ENCODE measurements at places on chromosomes 5 and 9.

- DNase-seq = no peak
Observed at GRCh38 chr5:136979131-136979530, 520.0 kb downstream of the SPOCK1 start.

DNA sequence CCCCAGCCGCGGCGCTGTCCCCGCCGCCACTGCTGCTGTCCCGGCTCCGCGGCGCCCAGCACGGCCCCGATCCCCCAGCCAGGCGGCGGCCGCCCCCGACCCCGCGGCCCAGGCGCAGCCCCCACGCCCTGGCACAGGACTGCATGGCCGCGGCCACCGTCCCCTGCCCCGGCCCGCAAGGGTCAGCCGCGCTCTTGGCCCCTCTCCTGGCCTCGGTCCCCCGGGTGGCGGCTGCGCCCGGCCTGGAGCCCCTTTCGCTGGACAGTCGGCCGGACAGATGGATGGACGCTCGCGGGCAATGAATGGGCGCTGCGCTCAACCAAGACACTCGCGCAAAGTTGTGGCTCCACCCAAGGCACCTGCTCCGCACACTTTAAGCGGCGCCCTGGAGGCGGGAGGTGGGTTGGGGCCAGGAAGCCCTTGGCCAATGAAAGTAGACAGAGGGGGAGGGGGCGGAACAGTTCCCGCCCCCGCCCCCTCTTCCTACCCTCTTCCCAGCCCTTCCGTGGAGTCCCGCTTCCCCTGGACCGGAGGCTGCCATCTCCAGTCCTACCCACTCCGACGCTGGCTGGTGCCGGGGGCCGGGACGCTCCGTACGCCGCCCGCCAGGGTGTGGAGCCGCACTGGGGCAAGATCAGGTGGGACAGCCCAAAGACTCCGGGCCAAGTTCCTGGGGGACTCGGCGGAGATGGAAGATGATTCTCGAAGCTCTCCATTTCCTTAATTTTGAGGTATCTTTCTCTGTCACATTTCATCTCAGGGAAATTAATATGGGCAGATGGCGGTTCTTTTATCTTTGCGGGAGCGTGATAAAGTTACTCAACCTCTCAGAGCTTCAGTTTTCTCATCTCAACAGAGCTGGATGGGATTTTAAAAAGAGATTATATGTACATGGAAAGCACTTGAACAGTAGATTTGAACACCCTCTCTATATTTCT is at the start of gene GLDC:
TSS of gene GLDC (minus strand) at position 375 of the 938 bp plus-strand sequence. CDS start at position 145, 230 bp downstream.
- peak; percentile 83 for DNase-seq

DNA sequence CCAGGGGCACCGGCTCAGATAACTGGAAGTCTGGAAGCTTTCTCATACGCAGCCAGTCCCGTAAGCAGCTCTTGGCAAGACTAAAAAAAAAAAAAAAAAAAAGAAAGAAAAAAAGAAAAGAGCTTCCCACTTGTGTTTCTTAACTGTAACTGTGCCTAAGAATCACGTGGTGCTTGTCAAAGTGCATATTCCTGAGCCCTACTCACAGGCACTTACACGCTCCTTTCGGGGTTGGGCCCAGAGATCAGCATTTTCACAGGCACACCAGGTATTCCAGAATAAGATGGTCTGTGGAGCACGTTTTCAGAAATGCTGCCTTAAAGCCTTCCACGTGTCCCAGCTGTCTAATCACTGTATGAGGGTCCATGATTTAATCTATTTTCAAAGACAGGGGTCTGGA is 22.6 kb upstream of the SH3GL2 start:
- DNase-seq = no peak

- DNase-seq = peak; percentile 38
Observed at GRCh38 chr5:72410688-72411295, 90.6 kb downstream of the PTCD2 start.

DNA sequence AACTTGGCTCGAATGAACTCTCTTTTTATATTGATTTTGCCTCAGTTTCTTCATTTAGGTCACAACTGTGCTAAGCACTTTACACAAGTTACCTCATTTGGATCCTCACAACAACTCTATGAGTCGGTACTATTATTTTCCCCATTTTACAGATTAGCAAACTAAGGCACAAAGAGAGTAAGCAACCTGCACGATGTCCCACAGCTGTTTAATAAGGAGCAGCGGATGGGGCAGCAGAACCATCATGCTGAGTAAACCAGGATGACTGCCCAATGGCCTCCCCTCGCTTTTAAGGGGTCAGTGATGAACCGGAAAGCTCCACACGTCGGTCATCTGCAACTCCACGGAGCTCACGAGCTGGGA is 607 bp downstream of the PRELID2 start:
- DNase-seq = no peak

DNA sequence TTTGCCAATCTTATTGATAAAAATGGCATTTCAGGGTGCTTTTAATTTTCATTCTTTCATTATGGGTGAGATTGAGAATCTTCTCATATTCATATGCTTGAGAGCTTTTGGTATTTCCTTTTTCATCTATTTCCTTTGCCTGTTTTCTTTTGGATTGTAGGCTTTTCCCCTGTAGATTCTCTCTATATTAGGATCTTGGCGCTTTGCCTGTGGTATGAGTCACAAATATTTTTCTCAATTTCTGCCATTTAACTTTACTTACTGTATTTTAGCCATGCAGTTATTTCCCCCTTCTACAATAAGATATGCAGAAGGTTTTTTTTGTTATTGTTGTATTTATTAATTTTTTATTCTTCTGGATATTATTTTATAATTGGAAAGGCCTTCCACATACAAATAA is 21.5 kb upstream of the KLF9 start:
- peak; percentile 81 for DNase-seq

DNA sequence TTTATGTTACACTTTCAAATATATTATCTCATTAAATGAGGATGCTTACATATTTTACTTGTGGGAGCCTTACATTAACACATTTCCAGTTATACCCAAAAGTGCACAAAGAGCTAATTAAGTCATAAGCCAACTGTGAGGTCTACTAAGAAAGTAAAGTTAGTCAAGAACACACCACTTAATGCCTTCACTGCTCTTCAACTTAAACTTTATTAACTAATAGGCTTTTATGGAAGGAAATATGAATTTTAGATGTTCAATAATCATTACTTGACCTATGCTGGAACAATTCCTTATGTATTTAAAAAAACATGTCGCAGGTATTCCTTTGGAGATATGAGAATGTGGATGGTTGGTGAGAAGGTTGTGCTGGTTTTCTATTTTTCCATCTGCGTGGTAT is 3.4 kb downstream of the ST8SIA4 start:
- no peak for DNase-seq

DNA sequence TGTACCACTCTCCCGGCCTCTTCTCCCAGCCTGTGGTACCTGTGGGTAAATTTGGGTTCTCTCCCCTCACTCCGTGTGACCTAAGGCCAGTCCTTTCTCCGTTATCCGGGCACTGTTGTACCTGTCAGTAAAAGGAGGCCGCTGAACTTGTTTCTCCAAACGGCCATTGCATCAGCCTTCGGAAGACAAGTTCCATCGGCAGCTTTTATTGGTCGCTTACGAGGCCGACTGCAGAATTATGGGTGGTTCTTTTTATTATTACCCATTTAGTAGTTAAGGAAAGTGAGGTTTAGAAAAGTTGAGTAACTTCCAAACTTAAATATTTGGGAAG is 558 bp downstream of the GRPEL2 start:
- DNase-seq = peak; percentile 56

- peak; percentile 11 for DNase-seq
Observed at GRCh38 chr5:135193213-135194125, 159.4 kb upstream of the PITX1 start.

- peak; percentile 79 for DNase-seq
Observed at GRCh38 chr5:157563373-157563928, 12.1 kb downstream of the ADAM19 start.

DNA sequence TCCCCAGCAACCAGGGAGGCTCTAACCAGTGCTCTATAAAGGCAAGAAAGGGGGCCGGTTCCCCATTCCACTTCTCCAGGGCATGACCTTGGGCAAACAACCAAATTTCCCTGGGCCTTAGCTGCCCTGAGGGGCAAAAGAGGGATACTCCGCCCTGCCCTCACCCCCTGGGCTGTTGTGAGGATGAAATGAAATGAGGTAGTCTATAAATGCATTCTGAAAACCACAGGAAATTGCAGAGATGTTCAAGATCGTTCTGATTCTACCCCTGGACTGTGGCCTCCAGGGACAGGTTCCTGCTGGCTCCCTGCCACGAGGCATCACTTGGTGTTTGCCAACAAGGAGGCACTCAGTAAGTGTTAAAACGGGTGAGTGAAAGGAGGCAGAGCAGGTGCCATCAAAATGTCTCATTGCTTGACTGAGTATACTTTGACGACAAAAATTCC is 5.7 kb downstream of the RAPGEF1 start:
- DNase-seq = peak; percentile 68

GRCh38 chr5:92886751-92887150 is 694.3 kb downstream of the NR2F1-AS1 start:
- DNase-seq = no peak

DNA sequence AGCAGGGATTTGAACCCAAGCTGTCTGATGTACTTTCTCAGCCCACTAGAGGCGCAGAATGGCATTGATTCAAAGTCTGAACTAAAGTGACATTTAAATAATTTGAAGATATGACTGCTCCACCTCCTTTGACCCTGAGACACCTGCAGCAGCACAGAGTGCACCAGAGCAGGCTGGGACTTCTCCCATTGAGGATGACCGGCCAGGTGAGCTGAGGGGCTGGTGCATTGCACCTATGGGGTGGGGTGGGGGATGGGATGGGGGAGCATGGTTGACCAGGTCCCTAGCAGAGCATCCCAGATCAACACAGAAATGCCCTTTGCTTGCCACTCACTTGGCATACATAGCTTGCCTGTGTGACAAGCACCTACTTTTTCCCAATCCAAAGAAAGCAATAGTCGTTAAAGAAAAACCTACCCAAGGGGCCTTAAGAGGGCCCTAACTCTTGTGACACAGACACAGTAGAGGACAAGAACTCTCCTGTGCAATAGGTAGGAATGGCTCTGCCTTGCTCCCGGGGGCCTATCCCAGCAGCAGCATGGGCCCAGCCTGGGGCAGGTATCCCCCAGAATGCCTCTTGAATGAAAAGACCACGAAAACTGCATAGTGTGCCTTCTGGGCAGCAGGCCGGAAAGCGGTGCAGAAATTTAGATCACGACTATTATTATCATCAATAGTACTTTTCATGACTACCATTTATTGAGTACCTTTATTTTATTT is 6.5 kb downstream of the SH3PXD2B start:
- DNase-seq = no peak

DNA sequence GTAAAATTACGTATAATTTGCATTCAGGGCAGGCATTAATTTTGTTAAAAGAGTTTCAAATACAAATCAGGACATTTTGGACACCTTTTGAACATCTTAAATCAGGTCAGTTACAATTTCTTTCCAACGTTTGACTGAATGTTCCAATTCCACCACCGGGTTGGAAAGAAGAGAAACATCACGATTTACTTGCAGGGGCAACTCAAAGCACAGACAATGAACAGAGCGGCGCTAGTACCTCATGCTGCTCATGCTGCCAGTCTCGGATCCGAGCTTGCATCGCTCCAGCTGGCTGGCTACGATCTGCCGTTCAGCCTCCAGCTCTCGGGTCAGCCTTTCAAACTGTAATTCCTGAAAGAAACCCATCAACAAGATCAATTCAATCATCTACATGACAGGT is 339.5 kb downstream of the CTNND2 start:
- no peak for DNase-seq

DNA sequence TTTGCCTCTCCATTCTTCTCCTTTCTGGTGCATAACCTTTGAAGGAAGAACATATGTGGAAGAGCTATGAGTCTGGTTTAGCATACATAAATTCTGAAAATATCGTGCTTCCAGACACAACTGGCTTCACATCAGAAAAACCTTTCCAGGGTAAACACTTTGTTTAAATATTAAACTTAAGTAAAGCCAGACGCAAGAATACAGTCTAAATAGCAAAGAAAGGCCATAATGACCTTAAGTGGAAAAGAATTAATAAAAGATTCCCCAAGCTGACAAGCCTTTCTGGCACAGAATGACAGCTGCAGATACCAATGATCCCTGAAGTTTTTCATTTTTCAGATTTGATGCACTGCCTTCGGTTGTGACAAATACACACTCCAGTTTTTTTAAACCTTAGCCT is 13.5 kb upstream of the TSSK1B start:
- no peak for DNase-seq

GRCh38 chr5:43039471-43040286 is 440 bp downstream of the ANXA2R start:
- no peak for DNase-seq

- DNase-seq = peak; percentile 81
Observed at GRCh38 chr9:108150736-108151586, 661.4 kb upstream of the KLF4 start.

DNA sequence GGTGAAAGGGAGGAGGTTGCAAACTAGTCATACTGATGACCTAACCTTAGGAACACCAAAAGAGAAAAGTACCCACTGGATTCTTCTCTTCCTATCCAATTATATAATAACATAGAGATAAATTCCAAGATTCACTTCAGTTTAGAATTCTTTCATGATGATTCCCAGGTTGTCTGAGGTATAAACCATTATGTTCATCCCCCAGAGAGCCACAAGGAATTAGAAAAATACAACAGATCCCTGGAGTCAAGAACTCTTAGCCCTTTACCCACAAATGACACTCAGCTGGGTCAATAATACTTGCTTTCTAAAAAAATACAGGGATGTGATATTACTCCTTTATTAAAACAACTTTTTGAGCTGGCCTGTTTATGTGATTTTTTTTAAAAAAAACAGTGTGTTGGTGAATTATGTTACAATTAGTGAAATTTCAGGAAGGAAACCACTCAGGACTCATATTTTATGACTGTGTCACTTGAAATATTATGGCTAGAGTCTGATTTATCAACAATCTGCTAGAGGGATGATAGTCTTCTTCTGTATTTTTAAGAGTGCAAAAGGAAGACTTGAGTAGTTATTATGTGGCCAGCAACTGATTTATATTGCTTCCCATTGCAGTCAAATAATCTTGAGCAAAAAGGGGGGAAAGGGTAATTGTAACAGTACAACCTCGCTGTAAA is 338.2 kb downstream of the NFIB start:
- DNase-seq = no peak

DNA sequence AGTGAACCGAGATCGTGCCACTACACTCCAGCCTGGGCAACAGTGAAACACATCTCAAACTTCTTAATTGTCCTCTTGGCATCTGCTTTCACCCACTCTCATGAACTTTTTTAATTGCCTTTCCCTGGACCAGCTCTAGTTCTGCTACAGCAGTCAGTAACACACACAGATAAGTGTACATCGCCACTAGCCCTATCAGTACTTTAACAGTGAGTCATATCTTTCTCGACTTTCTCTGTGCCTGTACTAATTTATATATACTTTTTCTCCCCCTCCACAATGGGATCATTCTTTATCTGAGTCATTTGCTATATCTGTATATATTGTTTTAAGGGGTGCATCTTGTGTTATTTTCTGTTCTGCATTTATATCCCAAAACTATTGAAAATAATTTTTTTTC is 6.7 kb downstream of the CDC37L1 start:
- DNase-seq = no peak

DNA sequence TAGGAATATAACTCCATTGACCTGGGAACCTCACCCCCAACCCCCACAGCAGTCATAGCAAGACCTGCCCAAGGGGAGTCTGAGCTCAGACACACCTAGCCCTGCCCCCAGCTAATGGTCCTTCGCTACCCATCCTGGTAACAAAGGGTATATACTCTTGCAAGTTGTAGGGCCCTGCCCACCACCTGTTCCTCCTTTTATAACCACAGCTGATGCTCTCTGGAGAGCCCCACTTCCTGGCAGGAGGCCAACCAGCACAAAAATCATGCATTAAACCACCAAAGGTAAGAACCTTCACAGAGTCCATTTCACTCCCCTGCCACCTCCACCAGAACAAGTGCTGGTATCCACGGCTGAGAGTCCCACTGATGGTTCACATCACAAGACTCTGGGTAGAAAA is 1195.3 kb upstream of the SEMA6A start:
- no peak for DNase-seq

GRCh38 chr5:125189531-125189941 is 443.1 kb upstream of the ZNF608 start:
- DNase-seq = peak; percentile 38

Data from MCF 10A (cell line).